B cell (primary cell): ENCODE measurements at places on chromosomes 7 and 10. TPM values are rescaled to one million over a fixed set of nuclear protein-coding genes. Genes with fewer than 3 reads are reported as not detected.

Gene DGKI
- not detected in 2 replicates for total RNA-seq

Gene ARHGEF35
- total RNA-seq = 2.1 and 4.2 TPM in 2 replicates

Gene ALOX5
- total RNA-seq = 351 and 354 TPM in 2 replicates

Gene GIMAP2
- 18.1 and 18.3 TPM in 2 replicates for total RNA-seq

Gene CALML3
- not detected in 2 replicates for total RNA-seq
